Common myeloid progenitor, CD34-positive (primary cell): ENCODE measurements at places on chromosomes 16 and 17.

DNA sequence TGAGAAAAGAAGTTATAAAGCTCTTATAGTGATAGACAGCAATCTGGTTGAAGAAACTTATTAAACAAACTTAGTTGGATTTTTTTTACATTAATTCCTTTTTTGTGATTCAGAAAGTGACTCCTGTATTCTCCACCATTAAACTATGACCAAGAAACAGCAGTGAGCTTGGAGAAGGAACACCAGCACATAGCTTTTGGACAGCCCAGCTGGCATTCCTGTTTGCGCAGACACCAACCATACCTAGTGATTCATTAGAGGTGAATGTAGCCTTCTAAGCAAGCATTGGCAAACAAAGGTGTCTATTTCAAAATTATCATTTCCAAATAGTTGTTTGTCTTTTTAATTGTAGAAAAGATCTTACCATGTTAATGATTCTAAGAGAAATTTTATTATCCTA, 94.4 kb downstream of the STXBP4 start:
- no peak for DNase-seq

DNA sequence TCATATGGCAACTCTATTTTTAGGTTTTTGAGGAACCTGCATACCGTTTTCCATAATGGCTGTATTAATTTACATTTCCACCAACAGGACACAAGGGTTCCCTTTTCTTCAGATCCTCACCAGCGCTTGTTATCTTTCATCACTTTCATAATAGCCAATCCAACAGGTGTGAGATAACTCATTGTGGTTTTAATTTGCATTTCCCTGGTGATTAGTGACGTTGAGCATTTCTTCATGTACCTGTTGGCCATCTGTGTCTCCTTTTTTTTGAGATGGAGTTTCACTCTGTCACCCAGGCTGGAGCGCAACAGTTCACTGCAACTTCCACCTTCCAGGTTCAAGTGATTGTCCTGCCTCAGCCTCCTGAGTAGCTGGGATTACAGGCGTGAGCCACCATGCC, 36.2 kb upstream of the ABCC3 start:
- no peak for DNase-seq

GRCh38 chr17:4073983-4074830, 68.6 kb downstream of the ZZEF1 start:
- no peak for DNase-seq

GRCh38 chr16:67656344-67657016, 3.6 kb downstream of the ACD start:
- DNase-seq, result no peak

GRCh38 chr17:56793957-56794356, 39.8 kb downstream of the C17orf67 start:
- peak; percentile 34 for DNase-seq

DNA sequence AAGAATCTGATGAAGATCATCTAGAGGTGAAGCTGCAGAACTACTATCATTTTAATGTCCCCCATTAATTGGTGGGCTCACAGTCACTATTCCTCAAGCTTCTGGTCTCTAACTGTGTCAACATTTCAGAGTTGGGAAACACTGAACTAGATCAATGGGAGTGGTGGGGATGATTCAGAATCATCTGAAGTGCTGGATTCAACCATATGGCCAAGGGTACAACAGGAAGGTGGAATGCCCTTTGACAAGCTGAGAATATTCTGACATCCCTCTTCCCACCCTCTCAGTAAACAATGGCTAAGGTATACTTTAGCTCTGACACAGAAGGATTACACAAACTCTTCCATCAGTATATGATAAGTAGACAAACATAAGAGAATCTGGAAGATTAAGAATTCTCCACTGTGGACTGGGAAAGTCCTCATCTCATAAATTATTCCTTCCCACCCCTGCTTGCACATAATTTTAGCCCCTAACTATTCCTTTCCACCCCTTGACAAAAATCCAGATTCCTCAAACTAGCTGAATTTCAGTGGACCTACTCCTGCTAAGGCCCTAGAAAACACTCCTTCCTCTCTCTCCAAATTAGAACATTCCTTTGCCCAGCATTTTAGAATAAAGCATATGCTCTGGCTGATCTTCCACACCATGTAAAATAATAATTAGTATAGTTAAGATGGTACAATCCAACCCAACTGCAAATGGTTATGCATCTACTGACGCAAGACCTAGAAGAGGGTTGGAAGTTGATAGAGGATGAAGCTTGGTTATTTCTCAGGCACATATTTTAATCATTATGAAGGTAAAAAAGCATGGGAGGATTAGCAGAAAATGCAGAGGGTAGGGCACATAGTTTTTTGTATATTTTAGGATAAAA, 16.3 kb upstream of the RFFL start:
- no peak for DNase-seq

DNA sequence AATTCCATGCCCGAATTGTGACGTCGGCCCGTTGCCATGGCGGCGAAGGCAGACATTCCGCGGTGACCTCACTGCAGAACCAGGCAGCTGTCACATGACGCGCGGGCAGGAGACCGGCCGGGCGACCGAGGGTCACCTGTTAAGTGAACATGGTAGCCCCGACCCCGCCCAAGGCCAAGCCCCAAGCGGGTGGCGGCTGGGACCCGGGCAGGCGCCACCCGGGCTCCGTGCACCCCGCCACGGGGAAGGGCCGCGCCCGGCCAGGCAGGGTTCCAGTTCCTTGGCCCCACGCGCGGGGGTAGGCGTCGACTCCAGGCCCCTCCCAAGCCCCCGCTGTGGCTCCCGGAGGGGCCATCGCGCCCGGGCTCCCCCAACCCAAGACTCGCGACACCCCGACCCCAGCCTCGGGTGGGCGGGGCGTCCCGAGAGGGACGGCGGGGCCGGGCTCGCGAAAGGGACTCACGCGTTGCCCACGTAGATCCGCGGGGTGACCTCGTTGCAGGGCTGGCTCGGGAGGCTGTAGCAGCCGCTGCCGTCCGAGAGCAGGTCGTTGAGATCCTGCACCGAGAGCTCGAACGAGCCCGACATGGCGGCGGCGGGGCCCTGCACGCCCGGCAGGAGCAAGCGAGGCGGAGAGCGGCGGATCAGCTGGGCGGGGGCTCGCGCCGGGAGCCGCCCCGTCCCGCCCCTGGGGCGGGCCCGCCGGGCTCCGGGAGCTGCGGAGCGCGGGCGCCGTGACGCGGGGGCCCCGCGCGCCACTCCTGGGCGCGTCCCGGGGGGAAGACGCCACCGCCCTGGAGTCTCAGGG, at the start of gene DUSP3:
TSS of gene DUSP3 (minus strand) at position 641 of the 808 bp plus-strand sequence. CDS start at position 588, 53 bp downstream.
- peak; percentile 80 for DNase-seq

- peak; percentile 60 for DNase-seq
Measured at GRCh38 chr17:81652906-81653771, 3.2 kb downstream of the PDE6G start.

DNA sequence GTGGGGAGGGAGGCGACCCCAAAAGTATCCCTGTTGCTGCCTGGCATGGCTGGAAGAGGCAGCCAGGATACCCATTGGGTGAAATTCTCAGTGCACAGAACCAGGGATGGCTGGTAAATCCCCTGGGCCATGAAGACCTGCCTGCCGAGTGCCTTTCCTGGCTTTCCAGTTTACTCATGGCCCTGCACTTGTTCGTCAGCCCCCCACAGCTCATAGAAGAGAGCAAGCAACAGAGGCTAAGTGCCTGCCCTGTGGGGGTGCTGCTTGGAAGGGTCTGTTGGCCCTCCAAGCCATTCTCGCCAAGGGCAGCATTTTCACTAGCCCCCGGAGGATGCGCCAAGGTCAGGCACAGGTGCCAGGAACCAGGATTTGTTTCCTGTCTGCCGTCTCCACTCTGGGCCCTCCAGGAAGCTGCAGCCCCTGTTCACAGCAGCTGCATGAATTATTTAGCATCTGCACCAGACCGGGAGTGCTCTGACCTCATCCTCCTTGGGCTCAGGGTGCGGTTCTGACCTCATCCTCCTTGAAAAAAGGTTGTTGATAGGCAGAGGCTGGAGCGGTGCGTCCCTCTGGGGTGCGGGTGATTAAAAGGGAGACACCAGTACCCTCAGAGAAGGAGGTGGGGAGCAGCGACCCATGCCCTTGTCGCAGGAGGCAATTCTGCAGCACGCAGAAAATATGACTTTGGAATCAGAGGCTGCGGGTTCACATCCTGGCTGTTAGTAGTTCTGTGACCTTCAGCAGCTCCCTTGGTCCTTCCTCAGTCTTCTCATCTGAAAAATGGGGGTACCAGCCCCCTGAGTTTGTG, 14.2 kb upstream of the CD300A start:
- no peak for DNase-seq

- no peak for DNase-seq
Measured at GRCh38 chr16:86100205-86101136, 201.5 kb downstream of the IRF8 start.

DNA sequence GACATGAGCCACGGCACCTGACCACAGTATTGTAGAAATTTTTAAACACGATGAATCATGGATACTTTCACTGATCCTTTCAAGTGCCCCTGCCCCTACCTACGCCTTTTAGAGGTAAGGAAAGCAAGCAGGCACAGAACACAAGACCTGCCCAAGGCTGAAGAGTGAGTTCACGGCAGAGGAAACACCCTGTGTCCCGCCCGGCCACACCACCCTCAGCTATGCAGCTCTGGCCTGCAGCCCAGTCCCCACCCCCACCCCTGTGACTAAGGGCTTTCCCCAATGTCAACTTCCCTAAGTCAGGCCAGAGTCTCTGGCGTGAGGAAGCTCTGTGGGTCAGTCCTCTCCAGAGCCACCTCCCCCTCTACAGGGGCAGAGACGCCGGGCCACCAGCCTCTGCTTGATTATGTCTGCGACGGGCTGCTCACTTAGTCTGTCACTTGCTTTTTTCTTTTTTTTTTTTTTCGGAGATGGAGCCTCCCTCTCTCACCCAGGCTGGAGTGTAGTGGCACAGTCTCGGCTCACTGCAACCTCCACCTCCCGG, 8.4 kb downstream of the SLC16A5 start:
- peak; percentile 95 for DNase-seq

- no peak for DNase-seq
Measured at GRCh38 chr16:86129541-86129940, 230.6 kb downstream of the IRF8 start.

DNA sequence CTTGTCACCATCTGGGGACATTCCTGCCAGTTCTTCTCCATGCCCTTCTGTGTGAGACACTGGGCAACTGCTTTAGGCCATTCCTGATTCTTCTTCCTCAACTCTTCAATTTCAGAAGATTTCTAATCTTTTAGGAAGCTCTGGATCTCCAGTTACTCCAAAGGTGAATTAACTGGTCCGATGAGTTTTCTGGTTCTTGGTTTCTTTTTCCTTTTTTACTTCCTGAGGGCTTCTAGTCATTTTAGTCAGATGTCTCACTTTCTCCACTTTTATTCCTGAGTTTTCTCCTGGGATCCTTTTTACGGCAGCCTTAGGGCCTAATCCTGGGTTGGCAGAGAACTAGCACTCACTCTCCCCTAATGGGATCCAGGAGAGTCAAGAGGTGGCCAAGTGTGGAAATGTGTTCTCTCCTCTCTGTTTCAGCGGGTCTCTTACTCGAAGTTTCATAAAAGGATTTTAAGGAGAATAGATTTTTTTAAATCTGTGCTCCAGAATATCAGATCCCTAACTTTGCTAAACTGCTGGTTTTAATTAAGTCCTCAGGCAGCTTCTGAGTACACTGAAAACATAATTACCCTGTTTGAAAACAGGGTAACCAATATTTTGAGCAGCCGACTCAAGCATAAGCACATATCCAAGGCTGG, 107.6 kb downstream of the RMI2 start:
- no peak for DNase-seq

- no peak for DNase-seq
Measured at GRCh38 chr17:51144266-51145022, 8.9 kb upstream of the NME1 start.

GRCh38 chr16:58464916-58465731, 34.8 kb upstream of the NDRG4 start:
- DNase-seq, result no peak

GRCh38 chr16:14017886-14018285, 53.2 kb upstream of the MRTFB start:
- no peak for DNase-seq

DNA sequence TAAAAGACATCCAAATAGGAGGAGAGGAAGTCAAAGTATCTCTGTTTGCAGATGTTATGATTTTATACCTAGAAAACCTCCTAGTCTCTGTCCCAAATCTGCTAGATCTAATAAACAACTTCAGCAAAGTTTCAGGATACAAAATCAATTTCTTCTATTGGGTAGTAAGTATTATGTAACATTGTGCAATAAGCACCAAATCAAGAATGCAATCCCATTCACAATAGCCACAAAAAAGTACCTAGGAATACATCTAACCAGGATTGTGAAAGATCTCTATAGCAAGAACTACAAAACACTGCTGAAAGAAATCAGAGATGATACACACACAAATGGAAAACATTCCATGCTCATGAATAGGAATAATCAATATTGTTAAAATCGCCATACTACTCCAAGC, 13.0 kb downstream of the NLRP1 start:
- DNase-seq, result no peak

DNA sequence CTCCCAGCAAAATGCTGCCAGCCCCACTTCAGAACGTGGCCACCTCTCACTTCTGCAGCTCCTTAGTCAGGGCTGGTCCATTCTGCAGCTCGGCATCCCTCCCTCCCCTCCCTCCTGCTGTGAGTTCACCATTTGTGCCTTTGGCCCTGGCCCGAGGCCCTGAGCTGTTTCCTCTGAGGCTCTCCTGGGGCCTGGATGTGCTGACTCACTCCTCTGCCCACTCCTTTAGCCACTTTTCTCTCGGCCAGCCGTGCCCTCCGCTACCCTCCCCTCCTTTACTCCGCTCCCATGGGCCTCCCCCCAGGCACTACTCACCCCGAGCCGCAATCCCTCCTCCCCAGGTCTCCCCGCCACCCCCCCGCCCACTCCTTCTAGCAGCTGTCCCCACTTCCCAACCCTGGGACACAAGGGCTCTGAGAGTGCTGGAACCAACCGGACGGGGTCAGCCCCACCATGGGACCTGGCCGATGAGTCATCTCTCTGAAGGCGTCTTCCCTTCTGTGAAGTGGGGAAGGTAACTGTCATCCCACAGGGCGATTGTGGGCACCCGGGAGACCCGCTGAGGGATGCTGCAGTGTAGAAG, 11.5 kb downstream of the KCNG4 start:
- DNase-seq, result peak; percentile 46

GRCh38 chr16:31430380-31431052, 2.4 kb upstream of the COX6A2 start:
- DNase-seq, result no peak

DNA sequence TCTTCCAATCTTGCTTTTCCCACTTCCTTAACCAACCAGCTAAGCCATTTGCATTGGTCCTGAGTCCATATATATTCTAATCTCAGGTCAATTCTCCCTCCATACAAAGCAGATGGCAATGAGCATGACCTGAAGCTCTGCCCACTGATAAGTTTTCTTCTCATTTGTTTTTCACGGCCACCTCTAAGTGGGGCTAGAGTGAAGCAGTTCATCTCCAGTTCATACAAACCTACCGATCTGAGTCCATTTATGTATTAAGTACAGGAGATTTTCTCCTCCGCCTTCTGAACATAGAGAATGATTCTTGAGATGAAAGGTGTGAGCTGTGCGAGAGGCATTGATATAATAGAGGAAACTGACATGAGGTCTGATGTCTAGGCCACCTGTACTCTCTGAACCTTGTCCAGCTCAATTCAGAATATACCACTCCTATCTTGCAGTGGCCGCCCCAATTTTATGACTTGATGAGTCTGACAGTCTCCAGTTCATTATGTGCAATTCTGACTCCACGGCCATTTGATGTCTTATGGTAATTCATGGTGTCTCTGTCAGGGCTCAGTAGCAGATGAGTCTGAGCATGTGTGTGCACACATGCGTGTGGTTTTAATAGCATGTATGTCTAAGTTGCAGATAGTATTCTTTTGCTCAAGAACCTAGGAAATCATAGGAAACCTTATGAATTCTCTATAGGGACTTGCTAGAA, 329.8 kb downstream of the PMP22 start:
- DNase-seq, result no peak

GRCh38 chr16:89244754-89245153, 27.3 kb downstream of the ZNF778 start:
- no peak for DNase-seq

- DNase-seq, result peak; percentile 90
Measured at GRCh38 chr17:33874617-33875060, 380.4 kb upstream of the CCL2 start.
